ENCODE measurements at places on chromosomes 6 and 20.

GRCh38 chr20:56998438-56998837, 268.0 kb downstream of the BMP7 start:
- DNase-seq, result no peak

GRCh38 chr6:15473741-15474161, 189.1 kb downstream of the DTNBP1 start:
- peak; percentile 17 for DNase-seq

DNA sequence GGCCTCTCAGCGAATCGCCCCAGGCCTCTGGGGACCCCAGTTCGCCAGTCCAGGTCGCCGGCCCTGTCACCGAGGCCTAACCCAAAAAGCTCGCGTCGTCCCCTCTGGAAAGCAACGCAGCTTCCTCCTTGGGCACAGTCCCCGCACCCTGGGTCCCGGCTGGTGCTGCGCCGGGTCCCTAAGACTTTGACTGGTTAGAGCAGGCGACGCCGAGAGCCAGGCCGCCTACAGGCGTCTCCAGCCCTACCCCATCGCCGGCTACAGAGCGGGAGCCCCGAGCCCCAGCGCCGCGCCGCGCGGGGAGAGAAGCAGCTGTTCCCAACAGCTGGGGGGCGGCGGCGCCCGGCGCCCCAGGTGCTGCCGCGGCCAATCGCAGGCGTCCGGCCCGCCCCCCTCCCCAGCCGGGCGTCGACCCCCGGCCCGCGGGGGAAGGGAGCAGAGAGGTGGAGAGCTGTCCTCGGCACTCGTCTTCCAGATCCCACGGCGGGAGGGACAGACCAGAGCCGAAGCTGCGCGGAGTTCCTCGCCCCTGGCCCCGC, 540 bp upstream of the RBM24 start:
- no peak for DNase-seq

DNA sequence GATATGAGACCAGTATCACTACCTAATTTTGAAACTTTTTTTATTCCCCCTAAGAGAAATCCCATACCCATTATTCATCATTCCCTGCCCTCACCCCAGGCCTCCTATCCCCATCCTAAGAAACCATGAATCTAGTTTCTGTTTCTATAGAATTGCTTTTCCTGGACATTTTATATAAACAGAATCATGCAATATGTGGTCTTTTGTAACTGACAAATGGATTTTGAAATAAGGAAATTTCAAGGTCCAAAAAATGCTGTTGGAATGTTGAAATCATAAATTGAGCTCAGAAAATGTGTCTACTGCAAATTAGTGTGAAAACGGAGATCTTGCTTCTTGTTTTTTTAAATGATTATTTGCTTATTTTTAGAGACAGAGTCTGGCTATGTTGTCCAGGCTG, 25.1 kb downstream of the RNF217 start:
- DNase-seq, result no peak

DNA sequence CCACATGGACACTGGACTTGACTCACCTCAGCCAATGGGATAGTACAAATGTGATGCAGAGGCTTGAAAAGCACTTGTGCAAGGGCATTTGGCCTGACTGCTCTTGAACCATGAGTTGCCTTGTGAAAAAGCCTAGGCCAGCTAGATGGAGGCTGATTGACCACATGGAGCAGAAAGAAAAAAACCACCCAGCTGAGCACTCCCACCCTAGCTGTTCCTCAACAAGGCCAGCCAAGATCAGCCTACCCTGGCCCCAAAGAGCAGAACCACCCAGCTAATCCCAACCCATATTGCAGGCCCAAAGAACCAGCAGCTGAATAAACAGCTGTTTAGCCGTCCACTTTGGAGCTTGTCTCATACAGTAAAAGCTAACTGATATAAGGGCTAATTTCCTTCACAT, 36.7 kb downstream of the PXDC1 start:
- no peak for DNase-seq

DNA sequence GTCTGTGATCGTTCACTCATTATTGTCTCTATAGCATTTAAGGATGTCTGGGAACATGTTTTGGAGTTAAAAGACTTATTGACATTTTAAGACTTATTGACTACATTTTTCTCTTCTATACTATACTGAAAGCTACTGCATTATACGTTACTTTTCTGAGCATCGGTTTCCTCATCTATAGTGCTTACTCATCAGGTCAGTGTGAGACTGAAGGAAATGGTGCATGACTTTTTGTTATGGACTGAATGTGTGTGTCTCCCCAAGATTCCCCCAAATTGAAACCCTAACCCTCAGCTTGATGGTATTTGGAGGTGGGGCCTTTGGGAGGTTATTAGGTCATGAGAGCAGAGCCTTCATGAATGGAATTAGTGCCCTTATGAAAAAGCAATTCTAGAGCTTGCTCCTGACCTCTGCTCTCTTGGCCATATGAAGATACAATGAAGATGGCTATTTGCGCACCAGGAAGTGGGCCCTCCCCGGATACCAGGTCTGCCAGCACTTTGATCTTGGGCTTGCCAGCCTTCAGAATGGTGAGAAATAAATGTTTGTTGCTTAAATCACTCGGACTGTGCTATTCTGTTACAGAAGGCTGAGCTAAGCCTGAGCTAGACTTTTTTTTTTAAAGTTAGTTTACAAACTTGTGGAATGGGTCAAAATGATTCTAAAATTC, 243.7 kb upstream of the RREB1 start:
- DNase-seq, result no peak

DNA sequence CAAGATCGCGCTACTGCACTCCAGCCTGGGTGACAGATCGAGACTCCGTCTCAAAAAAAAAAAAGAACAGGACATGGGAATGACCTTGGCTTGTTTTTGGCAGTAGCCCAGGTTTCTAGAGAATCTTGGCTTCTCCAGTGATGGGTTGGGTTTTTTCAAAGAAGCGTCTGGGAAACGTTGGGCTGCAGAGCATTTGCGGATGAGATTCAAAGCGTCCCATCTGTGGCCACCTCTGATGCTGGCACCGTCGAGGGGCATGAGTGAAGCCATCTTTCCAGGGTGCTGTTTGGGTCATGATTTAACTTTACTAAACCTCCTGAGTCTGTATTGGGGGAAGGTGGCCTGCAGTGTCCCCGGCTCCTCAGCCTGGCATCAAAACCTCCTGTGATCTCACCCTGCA, 43.2 kb upstream of the SRF start:
- no peak for DNase-seq

DNA sequence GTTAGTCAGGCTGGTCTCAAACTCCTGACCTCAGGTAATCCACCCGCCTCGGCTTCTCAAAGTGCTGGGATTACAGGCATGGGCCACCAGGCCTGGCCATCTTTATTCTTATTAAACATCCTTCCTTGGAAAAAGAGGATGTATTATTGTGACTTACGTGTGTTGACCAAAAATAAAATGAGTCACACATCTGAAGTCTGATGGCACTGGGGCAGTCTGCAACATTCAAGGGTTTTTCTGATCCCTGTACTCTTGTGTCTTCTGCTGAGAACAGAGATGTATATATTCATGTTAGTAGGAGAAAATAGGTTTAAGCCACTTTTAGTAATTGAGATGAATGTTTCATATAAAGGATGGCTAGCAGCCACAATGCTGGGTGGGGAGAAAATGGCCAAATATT, 129.9 kb upstream of the RIPOR2 start:
- DNase-seq, result no peak

DNA sequence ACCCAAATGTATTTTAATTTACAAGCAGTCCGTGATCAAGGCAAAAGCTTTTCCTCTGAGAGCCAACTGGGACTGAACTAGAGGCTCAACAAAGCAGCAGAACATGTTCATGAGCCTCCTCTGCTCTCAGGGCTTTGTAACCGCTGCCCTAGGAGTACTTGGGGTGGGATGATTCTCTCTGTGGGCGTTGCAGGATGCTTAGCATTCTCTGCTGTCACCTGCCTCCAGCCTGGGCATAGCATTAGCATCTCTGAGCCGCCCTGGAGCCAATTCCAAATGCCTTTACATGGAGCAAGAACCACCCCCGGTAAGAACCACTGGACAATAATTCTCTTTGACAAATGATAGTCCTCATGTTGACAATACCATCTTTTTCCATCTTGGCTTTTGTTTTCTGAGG, 237.6 kb upstream of the CDH4 start:
- no peak for DNase-seq

DNA sequence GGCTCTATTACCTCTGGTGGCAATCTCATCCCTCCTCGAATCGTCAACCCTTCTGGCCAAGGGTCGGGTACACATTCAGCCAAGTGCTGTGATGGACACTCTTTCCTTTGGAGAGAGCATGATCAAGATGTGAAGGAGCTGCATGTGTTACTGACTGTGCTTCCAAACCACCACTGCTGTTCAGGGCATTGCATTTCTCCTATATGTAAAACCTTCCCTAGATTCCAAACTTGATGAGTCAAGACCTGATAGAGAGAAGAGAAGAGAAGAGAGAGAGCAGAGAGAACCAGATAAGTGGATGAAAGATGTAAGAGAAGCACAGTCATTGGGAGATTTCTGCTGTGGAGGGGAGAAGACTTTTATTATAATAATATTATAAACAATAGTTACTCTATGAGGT, 162.2 kb downstream of the KCNQ5 start:
- no peak for DNase-seq

- DNase-seq, result no peak
Measured at GRCh38 chr6:151056230-151056907, 183.4 kb upstream of the AKAP12 start.

DNA sequence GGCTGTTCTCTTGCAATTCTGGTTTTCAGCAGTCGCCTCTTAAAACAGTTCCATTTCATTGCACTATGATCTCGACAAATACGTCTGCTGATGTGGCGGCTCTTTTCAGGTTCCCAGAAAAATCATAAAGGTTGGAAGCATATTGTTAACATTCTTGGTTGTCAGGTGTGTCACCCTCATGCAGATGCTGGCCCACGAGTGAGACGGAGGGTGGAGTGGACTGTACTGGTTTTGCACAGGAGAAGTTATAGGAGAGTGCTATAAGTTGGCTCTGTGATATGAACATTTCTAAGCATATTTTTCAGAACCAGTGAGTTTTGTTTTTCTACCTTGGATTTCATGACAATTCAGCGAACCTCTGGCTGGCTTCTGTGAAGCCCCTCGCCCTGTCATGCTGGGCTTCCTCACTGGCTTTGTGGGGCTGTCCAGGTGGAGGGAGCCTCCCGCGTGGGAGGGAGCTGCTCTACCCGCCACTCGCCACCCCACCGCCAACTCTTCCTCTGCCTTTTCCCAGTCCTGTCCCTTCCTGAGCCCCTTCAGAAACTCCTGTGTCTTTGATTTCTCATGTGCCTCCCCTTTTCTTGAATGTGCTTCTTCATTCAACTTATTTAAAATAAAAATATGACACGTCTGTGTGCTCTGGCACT, 10.6 kb downstream of the IRF4 start:
- no peak for DNase-seq

- DNase-seq, result no peak
Measured at GRCh38 chr6:158837684-158838625, 18.8 kb upstream of the EZR start.

DNA sequence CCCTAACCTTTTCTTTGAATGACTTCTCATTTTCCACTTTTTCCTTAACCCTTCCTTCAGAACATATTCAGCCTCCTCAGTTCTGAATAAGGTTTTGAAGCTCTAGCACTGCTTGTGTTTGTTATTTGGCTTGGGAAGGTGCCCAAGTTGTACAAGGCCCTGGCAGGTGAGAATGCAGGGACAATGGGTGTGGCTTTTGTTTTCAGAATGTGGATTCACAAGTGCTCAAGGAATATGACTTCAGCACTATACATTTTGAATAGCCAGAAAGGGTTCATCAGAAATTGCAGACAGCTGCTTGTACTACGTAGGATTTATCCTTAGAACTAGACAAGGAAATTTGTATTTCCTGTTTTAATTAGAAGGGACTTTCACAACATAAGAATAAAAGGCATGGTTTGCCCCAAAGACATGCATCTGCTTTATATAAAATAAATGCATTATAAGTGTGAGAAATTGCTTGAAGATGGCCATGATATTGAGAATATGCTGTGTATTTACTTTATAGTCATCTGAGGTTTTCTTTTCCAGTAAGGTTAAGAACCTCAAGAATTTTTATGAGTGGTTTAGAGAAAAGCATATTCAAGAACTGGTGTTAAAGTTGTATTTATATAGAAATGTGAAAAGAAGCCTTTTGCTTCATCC, 29.3 kb upstream of the PRDM1 start:
- no peak for DNase-seq

- no peak for DNase-seq
Measured at GRCh38 chr6:130593200-130593599, 227.4 kb downstream of the TMEM200A start.

GRCh38 chr6:169895926-169896761, 144.7 kb downstream of the ERMARD start:
- DNase-seq, result no peak

DNA sequence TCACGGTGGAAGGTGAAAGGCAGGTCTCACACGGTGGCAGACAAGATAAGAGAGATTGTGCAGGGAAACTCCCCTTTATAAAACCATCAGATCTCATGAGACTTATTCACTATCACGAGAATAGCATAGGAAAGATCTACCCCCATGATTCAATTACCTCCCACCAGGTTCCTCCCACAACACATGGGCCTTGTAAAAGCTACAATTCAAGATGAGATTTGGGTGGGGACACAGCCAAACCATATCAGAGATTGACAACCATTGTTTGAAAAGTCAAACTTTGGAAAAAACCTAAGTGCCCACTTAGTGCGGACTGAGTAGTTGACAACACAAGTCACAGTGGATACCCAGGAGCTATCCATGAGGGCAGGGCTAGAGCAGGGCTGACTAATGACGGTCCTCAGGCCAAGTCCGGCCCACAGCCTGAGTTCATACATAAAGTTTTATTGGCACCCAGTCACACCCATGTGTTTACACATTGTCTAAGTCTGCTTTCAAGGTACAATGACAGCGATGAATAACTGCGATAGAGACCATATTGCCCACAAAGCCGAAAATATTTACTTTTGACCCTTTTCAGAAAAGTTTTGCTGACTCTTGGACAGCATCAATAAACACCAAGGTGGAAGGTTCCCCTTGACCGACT, 33.8 kb upstream of the PMEPA1 start:
- DNase-seq, result no peak

- no peak for DNase-seq
Measured at GRCh38 chr20:42419814-42420532, 769.7 kb downstream of the PTPRT start.

DNA sequence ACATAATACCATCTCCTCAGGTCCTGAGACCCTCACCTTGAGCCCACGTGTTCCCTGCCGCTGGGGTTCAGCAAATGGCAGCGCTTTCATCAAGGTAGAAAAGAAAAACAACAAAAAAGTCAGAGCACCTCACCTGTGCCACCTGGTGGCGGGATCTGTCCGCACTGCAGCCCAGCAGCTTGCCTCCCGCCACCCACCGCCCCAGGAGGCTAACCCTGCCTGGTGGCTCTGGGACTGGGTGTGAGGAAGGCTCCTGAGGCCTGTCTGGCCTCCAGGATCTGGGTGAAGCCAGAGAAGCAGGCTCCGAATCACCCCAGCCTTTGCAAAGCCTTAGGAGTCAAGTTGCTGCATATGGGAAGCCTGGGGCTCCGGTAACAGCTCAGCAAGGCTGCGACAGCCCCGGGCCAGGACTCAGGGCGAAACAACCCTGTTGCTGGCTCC, 270.8 kb downstream of the BMP7 start:
- no peak for DNase-seq

Measured in fibroblast of skin of left biceps (primary cell).